ENCODE measurements at places on chromosomes 1 and 21.

DNA sequence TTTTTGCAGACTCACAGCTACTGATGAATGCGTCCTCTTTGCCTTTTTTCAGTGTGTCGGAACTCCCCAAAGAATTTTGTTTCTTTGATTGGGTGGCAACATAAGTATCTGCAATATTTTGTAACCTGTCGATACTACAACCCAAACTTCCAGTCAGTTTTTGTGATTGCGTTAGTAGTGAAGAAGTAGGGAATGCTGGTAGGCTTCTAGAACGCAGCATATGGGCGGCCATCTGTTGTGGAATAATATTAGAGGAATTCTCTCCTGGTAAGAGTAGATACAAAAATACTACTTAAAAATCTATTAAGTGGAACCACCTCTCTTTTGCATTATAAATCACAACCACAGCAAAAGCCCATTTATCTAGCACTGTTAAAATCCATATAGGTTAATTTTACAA, 107.4 kb downstream of the LYST start:
- no peak for DNase-seq

- DNase-seq: peak; percentile 22
These were observed 145.2 kb upstream of the ETS2 start for GRCh38 chr21:38660333-38661196.

DNA sequence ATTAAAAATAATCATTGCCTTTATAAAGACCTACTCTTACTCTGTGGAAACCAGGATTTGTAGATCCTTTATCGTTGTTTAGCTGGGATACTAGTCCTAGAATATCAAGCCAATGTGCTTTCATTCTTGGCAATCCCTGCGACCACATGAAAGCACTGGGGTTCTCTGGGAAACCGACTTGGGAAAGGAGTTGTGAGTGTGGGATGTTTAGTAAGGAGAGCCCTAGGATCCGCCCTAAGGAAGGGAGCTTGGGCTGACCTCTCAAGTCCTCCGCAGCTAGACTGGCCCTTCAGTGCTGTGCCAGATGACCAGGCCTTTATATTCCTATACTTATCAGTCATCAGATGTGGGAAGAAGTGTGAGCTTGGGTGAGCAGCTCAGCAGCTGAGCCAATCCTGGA, 5.2 kb upstream of the KRTAP19-8 start:
- no peak for DNase-seq

DNA sequence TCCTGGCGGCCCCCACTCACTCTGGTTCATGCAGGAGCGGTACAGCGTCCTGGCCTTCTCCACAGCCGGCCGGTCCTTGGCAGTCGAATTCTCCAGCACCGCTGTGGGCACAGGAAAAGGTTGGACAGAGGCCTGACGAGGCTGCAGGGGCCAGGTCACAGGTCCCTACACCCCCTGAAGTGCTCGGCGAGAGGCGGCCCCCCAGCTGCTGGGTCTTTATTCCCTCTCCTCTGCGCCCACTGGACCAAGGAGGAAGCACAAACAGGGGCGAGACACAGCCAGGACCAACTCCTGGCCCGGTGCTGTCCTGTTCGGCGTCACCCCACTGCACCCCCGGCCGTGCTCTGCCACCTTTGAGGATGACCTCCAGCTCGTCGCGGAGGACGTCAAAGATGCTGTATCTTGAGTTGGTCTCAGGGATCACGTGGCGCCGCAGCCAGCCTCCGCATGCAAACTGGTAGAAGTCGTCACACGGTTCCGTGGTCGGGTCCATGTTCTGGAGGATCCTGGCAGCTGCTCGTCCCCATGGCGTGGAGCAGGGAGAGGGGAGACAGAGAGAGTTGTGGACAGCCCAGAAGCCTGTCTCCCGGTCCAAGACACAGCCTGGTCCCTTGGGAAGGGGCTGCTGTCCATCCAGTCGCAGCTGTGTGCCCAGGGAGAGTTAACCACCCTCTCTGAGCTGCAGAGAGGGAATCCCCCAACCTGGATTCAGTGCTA, 22.9 kb downstream of the PRXL2B start:
- no peak for DNase-seq

DNA sequence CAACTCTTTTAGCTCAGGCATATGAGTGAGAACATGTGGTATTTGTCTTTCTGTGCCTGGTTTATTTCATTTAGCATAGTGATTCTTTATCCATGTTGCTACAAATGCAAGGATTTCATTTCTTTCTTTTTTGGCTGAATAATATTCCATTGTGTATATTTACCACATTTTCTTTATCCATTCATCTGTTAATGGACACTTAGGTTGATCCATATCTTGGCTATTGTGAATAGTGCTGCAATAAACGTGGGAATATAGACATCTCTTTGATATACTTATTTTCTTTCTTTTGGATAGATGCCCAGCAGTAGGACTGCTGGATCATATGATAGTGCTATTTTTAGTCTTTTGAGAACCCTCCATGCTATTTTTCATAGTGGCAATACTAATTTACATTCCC, 30.8 kb downstream of the ASB17 start:
- no peak for DNase-seq

- no peak for DNase-seq
These were observed 142.3 kb upstream of the LMO4 start for GRCh38 chr1:87186346-87186745.

DNA sequence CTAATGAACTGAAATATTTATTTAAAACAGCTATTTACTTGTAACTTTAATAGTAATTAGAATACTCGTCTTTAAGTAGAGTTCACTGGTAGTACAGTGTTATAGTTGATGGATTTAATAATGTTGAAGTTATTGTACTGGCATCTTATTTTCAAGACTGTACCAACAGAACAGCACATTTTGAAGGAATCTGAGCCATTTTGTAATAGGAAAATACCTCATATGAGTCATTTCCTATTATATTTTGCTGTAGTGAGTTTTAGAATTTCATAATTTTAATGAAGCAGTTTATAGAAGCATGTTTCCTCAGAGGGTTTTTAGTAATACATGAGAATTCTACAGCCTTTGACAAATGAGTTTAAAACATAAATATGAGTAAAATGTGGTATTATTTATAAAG, 258.3 kb downstream of the OLFM3 start:
- no peak for DNase-seq

DNA sequence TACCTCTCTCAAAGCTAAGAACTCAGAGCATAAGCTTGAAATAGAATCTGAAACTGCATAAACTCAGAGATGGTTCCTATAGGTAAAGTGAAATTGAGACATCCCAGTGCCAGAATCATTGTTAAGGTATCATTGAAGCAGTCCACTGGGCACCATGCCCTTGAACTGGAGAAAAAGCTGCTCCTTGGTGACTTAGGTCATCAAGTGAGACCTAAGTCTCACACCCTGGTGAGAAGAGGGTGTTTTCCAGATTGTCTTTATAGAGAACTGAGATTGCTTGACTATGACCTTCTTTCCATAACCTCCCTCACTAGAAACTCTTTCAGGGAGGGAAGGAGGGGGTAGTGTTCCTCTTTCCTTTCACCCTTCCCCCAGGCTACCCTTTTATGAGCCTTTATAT, 9.4 kb upstream of the ATP6V1G3 start:
- DNase-seq: peak; percentile 48

GRCh38 chr1:180221462-180221861, 8.6 kb upstream of the LHX4 start:
- no peak for DNase-seq

DNA sequence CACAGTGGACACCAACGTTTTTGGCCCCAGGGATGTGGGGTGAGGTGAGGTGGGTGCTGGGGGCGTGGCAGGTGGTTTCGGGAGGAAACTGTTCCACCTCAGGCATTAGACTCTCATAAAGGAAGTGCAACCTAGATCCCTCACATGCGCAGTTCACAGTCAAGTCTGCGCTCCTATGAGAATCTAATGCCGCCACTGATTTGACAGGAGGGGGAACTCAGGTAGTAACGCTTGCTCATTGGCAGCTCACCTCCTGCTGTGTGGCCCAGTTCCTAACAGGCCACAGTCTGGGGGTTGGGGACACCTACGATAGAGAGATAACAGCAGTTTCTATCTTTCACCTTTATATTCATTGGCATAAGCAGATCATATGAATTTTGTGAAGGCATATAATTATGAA, 347.1 kb downstream of the VAV3 start:
- DNase-seq: no peak

GRCh38 chr1:226355669-226356551, 46.9 kb upstream of the LIN9 start:
- DNase-seq: no peak

DNA sequence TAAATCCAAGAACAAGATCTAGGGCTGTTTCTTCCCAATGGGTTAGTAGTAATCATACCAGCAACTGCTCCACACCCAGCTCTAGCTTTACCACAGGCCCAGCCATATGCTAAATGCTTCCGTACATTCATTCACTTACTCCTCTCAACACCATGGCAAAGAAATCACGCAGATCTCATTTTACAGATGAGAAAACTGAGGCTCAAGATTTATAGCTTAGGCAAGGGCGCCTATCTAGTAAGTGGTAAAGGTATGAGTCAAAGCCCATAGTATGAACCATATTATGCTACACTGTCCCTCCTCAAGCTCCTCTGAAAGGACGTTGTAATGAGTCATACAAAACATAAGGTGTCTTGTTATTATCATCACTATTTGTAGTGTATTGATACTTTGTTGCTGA, 82.2 kb downstream of the NIBAN1 start:
- no peak for DNase-seq

DNA sequence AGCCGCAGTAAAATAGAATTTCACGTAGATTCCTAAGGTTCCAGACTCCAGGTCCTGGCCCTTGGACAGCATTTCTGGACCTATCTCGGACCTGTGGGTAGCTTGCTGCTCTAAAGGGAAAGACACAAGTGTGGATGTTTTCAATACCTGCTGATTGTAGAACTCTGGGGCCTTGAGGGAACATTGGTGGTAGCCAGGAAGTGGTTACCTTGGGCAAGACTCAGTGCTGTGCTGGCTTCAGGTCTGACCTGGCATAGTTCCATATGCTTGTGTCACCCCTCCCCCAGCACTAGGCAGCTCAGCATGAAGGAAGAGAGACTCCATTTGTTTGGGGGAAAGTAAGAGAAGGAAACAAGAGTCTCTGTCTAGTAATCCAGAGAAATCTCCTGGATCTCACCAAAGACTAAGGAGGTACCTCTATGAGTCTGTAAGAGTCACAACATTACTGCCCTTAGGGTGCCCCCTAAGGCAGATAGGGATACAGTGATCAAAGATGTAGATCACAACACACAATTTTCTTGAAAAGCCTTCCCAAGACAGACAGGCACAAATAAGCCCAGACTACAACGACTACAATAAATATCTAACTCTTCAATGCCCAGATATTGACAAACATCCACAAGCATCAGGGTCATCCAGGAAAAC, 398.8 kb downstream of the TGFB2 start:
- no peak for DNase-seq

GRCh38 chr1:219784660-219785381, 143.5 kb downstream of the SLC30A10 start:
- DNase-seq: no peak

GRCh38 chr21:29074007-29074376, 544 bp upstream of the CCT8 start:
- DNase-seq: no peak

GRCh38 chr1:183693521-183693920, 40.4 kb upstream of the APOBEC4 start:
- DNase-seq: no peak

GRCh38 chr1:65911679-65912078, 119.0 kb downstream of the PDE4B start:
- DNase-seq: no peak

DNA sequence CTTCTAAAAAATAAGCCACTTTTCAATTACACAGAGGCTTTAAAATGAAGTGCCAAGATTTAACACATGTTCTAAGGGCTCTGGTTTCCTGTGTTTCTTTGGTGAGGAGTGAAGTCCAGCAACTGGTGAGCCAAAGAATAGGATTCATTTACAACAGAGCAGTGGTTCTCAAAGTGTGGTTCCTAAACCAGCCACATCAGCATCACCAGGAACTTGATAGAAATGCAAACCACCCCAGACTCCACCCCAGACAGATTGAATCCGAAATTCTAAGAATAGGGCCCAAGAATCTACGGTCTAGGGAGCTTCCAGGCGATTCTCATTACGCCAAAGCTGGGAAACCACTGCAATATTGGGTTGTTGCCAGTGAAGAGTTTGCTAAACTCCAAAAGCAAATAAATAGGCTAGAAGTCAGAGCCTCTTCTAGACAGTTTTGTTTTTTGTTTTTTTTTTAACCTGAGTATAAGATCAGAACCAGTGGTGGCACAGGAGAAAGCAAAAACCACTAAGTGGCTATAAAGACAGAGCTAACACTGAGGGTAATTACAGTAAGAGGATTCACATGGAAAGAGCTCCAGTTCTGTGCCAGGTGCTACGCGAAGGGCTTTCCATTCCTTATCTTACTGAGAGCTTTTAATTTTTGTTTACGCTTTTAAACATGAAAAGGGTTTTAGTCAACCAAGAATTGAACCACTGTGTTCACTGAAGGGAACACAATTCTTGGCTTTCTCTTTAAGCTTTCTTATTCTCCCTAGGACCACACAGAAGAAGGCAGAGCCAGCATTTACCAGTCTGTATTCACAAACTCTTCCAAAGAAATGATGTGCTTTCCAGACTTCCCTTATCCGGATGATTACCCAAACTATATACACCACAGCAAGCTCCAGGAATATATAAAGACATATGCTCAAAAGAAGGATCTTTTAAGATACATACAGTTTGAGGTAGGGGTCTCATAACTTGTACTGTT, 42.4 kb upstream of the FMO2 start:
- no peak for DNase-seq

DNA sequence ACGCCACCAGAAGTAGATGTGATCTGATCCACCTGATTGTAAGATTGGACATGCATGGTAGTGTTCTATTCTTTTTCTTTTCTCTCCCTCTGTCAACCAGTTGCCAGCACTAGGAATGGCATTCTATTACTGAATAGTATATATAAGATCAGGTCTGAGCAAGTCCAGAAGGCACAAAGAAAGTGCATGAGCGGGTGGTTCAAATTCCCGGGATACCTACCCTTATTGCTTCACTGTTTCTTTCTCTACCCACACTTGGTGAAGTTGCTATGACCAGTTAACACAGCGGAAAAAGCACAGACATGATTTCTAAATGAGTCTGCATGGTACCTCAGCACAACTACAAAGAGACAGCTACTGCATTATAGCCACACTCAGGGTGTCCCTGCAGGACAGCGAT, 64.0 kb downstream of the SLC9A1 start:
- DNase-seq: no peak

GRCh38 chr1:2148691-2149090, 45.9 kb downstream of the FAAP20 start:
- peak; percentile 95 for DNase-seq

- DNase-seq: no peak
These were observed 61.6 kb downstream of the KLHDC7A start for GRCh38 chr1:18542351-18542750.

GRCh38 chr21:42387164-42387563, 8.7 kb downstream of the TMPRSS3 start:
- DNase-seq: peak; percentile 35

GRCh38 chr1:20701446-20701845, 16.4 kb downstream of the KIF17 start:
- no peak for DNase-seq

Measured in CD14-positive monocyte (primary cell).